ENCODE measurements at places on chromosomes 16 and 17.
A peak's percentile ranks its signal among the peaks of the same experiment; 100 is the strongest.

DNA sequence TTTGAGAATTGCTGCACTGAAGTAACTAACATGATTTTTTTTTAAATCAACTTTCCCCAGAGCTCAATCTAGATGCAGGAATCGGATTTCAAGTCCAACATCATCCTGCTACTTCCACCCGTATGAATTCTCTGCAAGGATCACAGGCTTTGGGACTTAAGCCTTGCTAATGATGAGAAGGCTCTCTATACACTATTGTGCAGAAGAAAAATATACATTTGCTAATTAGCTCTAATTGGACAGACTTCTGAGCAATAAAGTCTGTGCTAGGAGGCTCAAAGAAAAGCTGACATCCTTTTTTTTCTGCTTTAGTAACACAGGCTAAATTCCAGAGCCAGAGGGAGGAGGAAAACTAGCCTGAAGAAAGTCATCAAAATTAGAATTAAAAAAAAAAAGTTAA lies 433.6 kb downstream of the PMP22 start:
- DNase-seq, result no peak

- no peak for DNase-seq
These were observed 38.5 kb upstream of the CNEP1R1 start for GRCh38 chr16:49986351-49987124.

DNA sequence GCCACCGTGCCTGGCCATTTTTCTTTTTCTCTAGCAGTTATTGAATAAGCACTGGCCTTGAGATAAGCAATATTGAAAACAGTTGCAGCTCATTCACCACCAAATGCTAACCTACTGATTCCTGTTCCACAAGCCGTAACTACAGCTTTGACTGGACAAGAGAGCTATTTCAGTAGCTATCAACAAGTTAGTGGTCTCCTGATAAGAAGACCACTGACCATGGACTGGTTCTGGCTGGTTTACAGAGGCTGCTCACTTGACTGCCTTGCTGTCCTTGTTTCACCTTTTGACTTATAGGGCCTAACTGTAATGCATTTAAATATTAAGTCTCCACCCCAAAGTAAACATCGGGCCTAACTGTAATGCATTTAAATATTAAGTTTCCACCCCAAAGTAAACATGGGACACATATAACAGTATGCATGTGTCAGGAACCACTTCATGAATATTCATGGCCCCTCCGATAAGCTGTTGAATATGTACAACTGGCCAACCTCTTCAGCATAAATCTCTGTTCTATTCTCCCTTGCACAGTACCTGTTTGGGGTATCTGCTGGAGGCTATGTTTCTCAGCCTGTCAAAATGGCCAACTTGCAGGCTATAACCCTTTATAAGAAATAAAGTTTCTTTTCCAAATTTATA lies 94.1 kb downstream of the USP32 start:
- no peak for DNase-seq

DNA sequence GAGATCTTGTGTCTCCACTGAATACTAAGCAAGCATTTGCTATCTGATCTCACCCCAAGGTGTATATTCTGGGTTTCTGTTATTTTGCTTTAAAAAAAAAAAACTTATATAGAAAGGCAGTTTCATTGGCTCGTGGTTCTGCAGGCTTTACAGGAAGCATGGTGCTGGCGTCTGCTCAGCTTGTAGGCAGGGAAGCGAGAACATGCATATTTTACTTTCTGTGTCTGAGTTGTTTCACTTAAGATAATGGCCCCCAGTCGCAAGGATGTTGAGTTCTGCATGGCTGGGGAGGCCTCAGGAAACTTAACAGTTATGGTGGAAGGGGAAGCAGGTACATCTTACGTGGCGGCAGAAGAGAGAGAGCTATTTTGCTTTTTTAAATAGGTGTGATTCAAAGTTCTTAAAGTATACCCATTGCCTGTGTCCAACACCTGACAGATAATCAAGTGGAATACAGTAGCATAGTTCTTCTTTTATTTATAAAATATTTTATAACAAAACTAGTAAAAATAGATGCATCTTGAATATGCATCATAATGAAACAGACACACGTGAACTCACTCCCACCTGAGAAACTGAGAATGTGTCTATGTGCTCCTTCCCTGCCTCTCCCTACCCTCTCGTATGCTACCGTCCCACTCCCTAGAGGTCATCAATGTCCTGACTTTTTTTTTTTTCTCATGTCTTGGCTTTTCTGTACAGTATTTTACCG lies 15.4 kb upstream of the ARHGAP17 start:
- DNase-seq, result no peak

DNA sequence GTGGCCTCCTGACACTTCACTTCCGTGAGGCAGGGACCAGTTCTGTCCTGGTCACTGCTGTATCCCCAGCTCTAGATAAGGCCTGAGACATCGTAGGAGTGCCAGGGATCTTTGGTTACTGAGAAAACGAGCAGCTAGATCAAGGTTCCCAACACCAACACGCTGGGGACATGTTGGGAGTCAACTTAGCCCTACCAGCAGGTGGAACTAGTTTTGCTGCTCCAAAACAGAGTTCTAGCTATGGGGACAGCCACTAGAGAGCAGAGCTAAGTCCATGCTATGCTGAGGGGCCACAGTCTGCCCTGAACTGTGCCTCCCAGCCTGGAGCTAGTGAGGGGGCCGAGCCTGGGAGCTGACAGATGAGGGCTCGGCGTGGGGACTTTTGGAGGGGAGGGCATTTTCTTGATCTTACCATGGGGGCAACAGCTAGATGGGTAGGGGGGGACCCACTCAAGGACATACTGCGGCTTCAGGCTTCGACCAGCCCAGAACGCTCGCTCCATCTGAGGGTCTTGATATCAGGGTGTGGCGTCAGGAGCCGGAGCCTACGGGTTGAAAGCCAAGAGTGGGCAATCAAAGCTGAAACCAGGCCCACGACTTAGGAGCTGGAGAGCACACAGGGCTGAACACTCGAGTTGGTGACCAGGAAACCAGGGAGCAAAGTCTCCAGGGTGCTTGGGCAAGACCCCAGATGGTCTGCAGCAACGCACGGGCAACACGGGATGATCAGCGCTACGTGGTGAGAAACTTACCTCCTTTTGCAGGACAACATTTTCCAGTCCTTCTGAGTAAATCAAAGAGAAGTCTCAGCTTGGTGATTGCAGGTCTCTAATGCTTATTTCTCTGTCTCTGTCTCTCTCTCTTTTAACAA lies 13.4 kb downstream of the SNX20 start:
- DNase-seq, result no peak

DNA sequence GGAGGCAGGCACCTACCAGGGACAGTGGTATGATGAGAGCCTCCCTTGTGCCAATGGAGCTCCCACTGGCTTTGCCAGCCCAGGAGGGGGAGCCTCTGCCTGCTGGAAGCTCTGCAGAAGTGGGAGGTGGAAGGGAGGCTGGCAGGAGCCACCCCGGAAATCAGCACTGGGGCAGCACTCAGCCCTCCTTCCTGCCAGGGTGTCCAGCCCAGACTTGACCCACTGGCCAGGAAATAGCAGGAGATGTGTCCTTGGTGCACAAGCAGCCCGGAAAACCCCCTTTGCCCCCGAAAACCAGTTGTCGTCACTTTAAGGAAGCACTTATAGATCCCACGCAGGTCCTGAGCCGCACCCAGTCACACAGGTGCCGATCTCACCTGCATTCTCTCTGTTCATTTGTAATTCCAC lies 49.3 kb upstream of the CACNG4 start:
- no peak for DNase-seq

GRCh38 chr16:70663524-70664324 lies 17.4 kb downstream of the IL34 start:
- no peak for DNase-seq

- DNase-seq, result no peak
These were observed 37.7 kb upstream of the RHBDL3 start for GRCh38 chr17:32227910-32228309.

DNA sequence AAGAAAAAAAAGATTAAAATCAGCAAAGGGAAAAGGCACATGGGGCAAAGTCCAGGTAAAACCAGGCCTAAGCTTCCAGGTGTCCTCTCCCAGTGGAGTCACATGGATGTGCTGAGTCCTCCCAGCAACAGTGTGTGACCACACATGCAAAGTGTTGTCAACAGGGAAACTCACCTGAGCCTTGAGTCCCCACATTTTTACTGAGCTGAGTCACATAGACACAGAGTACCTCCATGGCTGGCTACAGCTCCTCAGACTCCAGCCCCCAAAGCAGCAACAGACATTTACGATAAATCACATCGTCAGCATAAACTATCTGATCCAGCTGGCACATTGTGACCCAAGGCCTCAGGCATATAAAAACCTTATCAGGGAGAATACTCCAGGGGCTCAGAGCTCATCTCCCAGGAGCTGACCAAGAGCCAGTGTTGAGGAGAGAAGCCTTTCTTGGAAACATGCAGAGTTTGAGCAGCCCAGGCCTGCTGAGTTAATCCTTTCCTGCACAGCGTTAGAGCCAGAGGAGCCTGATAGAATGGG lies 20.5 kb downstream of the ERCC4 start:
- DNase-seq, result peak; percentile 51

DNA sequence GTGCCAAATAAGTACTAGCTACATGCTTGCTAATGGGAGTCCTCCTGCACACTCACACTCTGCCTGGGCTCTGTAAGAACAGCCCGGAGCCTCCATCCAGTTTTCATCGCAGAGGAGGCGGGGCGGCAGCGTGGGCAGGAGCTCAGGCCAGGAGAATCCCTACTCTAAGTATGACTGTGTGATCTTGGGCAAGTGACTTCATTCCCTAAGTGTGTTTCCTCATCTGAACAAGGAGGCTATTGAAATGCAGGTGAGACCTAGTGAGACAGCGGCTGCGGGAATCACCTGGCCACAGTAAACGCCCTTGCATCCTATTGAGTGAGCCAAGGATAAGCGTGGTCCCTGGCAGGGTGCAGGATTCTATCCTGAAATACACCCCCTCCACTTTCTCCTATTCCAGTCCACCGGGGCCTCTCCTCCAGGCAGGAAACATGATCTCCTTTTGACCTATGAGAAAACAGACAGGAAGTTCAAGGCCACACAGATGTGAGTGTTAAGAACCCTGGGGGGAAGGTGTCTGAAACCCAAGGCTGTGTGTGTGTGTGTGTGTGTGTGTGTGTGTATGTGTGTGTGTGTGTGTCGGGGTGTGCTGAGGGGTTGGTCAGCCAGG lies 5.2 kb upstream of the RAI1 start:
- no peak for DNase-seq

GRCh38 chr16:68064791-68065365 lies 20.3 kb upstream of the NFATC3 start:
- peak; percentile 69 for DNase-seq

DNA sequence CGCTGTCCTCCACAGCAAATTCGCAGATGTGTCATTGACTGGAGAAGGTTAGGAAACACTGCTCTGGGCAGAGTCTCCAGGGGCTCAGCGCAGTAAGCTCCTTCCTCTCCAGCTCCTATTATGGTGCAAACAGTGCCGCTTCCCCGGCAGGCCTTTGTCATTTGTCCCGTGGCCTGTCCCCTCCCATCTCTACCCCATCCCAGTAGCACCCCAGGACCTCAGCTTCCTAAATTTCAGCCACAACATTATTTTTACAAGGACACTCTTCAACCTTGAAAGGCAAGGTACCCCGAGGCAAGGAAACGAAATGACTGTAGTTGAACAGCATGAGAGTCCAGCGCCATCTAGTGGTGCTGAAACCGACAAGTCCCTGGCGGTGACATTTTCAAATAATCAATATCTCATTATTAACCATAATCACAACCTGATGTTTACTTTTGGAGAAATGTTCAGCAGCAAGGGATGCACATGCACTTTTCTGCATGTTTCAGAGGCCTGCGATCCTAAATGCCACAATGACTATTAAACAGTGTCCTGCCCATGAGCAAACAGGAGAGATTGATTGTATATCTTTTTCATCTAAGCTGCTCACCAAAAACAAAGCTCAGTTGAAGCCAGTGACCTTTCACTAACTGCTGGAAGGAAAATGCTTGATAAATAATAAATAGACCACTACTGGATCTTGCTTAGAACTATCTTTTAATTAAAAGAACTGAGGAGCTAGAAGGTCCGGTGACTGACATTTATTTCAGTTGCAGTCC lies 16.5 kb downstream of the MRPS23 start:
- DNase-seq, result peak; percentile 90

DNA sequence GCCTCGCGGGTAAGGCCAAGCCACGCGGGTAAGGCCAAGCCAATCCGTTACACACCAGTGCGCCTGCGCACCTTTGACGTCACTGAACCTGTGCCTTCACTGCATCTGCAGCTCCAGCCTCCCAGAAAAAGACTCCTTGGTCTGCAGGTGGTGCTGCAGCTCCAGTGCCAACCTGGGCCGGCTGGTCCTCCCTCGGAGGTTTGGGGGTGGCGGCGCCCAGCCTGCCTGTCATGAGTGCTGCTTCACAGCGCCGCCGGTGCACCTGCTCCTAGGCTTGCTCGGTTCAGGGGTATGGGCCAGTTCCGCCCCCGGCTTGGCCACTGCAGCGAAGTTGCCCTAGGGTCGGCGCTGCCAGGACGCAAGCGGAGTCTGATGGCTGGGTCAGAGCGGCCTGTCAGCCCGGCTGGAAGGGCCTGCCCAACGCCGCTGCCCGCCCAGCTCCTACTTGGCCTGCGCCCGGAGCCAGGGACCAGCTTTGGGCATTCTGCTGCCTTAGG lies 146.6 kb downstream of the USP22 start:
- DNase-seq, result peak; percentile 7

DNA sequence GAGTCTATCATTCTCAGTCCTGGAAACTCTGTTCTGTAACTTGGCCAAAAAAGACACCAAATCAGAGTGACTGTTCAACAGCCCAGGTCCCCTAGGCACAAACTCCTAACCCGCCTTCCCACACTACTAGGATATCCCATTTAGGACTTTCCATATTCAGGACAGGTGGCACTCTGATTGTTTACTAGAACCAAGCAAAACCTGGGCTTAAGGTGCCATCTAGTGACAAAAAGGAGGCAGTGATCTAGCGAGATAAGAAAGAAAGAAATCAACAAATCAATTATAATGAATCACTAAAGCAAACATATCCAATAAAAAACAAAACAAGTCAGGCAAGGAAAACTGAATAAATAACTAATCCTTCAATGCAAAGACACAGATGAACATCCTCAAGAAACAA lies 203.9 kb downstream of the CEP112 start:
- peak; percentile 39 for DNase-seq

DNA sequence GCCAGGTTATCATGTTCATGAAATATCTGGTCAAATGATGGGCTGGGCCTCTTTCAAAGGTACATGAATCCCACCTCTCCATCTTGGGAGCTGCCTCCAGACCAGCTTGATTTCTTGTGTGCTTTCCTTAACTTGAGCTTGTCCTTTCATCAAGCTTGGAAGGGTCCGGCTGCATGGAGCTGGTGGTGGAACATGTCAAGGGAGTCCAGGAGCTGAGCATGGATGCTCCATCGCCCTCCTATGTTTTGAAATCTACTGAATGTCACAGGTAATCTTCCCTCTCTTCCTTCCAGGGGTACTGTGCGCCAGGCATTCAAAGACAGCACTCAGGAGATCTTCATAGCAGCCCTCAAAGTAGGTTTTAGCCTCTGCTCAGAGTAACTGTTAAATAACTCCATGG lies 105.8 kb downstream of the N4BP1 start:
- no peak for DNase-seq

- no peak for DNase-seq
These were observed 3.0 kb upstream of the ABCC1 start for GRCh38 chr16:15946257-15947044.

- DNase-seq, result no peak
These were observed 12.5 kb downstream of the DCAKD start for GRCh38 chr17:45038728-45039634.

- peak; percentile 57 for DNase-seq
These were observed at the start of gene ANKRD13B for GRCh38 chr17:29592850-29593551. Gene ANKRD13B (plus strand): TSS chr17:29593132. CDS start chr17:29593622, 490 bp downstream.

All from small intestine (tissue), 16 donors.